Activated naive CD8-positive, alpha-beta T cell treated with anti-CD3 and anti-CD28 coated beads, Interleukin-2, amount 50 U/mL, for 24 hours (primary cell): ENCODE measurements at places on chromosomes 5 and 9.

- no peak overlapping the region for H3K27ac ChIP-seq
- no peak overlapping the region for H3K4me3 ChIP-seq
- DNase-seq: no peak
- no peaks in the 10 kb centered on the region for H3K4me1 ChIP-seq
- H3K27me3 ChIP-seq: peaks cover 5% of the 10 kb centered on the region
- H3K36me3 ChIP-seq: no peaks in the 10 kb centered on the region
Observed at GRCh38 chr5:143913008-143913752, 101.2 kb downstream of the HMHB1 start.

DNA sequence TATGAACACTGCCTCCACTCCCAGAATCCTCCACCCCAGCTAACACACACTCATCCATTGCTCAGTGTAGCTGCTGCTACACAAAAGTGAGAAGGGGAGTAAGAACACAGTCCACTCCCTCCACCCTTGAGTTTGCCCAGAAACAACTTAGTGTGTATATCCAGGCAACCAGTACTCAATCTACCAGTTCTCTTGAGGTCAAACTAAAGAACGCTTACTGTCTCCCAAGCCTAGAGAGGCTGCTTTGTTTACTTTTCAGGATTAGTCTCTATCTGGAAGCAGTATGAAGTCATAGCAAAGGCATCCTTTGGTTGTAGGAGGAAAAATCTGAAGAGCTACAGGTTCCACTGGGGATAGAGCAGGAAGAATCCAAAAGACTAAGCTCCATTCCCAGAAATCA, 296.3 kb downstream of the KCNN2 start:
- no peaks in the 10 kb centered on the region for H3K4me1 ChIP-seq
- H3K36me3 ChIP-seq: no peaks in the 10 kb centered on the region
- H3K27ac ChIP-seq: no peak overlapping the region
- no peaks in the 10 kb centered on the region for H3K27me3 ChIP-seq
- DNase-seq: no peak

DNA sequence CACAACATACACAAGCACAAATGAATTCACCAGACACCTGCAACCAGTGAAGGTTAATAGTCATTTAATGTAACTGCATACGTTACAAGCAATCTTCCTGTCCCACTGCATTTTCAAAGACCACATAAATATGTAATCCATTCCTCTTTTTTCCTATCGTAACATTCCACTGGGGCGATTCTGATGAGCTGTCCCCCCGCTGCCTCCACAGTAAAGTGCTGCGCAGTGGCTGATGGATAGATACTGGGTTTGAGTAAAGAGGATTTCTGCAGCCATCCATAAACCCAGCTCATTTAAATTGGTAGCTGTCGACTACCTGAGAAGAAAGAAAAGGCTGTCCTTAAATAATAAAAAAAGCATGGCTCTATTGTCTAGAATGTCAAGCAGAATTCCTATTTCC, 181.1 kb downstream of the SPOCK1 start:
- H3K36me3 ChIP-seq: no peaks in the 10 kb centered on the region
- DNase-seq: no peak
- H3K27me3 ChIP-seq: peaks cover 27% of the 10 kb centered on the region
- H3K4me3 ChIP-seq: no peak overlapping the region

DNA sequence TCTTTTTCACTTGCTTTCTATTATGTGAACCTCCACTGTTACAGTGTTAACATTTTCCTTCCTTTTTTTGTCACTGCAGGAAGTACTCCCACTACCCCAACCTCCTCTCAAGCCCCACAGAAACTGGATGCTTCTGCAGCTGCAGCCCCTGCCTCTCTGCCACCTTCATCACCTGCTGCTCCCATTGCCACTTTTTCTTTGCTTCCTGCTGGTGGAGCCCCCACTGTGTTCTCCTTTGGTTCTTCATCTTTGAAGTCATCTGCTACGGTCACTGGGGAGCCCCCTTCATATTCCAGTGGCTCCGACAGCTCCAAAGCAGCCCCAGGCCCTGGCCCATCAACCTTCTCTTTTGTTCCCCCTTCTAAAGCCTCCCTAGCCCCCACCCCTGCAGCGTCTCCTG, 18.8 kb downstream of the NUP214 start:
- H3K4me1 ChIP-seq: peaks cover 3% of the 10 kb centered on the region
- no peak overlapping the region for H3K27ac ChIP-seq

DNA sequence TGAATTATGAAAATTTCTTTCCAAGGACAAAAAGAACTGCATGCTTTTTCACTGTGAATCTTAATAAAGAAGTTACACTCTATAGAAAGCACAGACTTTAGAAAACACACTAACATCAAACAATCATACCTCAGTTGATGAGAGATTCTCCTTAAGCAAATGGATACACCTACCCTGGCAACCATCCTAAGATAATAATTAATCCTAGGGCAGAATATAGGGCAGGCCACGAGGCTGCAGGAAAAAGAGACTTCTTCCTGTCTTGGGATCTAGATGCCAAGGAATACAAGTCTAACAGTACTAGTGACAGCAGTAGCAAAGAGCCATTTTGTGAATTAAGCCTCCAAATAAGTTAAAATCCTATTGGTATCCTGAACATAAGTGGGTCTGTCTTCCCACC, 395.4 kb downstream of the EFNA5 start:
- H3K36me3 ChIP-seq: no peaks in the 10 kb centered on the region
- H3K27me3 ChIP-seq: peaks cover 2% of the 10 kb centered on the region
- no peak overlapping the region for H3K4me3 ChIP-seq
- H3K27ac ChIP-seq: no peak overlapping the region

DNA sequence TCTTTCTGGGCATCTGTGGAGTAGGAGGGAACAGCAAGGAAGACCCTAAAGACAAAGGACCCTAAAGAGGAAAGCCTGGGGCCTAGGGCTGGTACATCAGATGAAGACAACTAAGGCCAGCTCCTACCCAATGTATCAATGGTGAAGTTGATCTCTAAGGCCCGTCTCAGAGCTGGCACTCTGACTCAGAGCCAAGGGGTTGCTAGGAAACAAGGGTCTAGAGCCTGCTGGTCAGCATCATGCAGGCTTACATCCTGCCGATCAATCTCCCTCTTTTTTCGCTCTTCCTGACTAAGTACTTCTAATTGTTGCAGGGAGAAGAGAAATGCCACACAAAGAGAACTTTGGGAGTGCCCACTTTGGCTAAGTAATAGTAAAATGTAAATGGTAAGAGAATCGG, 26.2 kb downstream of the TRIM32 start:
- no peaks in the 10 kb centered on the region for H3K4me1 ChIP-seq
- no peak overlapping the region for H3K27ac ChIP-seq
- no peak overlapping the region for H3K4me3 ChIP-seq
- H3K27me3 ChIP-seq: no peaks in the 10 kb centered on the region
- H3K36me3 ChIP-seq: no peaks in the 10 kb centered on the region

- peaks cover 33% of the 10 kb centered on the region for H3K27me3 ChIP-seq
- peaks cover 2% of the 10 kb centered on the region for H3K4me1 ChIP-seq
- no peak overlapping the region for H3K27ac ChIP-seq
- no peak overlapping the region for H3K4me3 ChIP-seq
- peaks cover 29% of the 10 kb centered on the region for H3K36me3 ChIP-seq
Observed at GRCh38 chr9:132592451-132592850, 10.0 kb downstream of the BARHL1 start.

GRCh38 chr5:6730407-6730806, 17.2 kb downstream of the TENT4A start:
- no peak overlapping the region for H3K27ac ChIP-seq
- no peaks in the 10 kb centered on the region for H3K27me3 ChIP-seq
- no peak overlapping the region for H3K4me3 ChIP-seq
- H3K36me3 ChIP-seq: peaks cover 27% of the 10 kb centered on the region

DNA sequence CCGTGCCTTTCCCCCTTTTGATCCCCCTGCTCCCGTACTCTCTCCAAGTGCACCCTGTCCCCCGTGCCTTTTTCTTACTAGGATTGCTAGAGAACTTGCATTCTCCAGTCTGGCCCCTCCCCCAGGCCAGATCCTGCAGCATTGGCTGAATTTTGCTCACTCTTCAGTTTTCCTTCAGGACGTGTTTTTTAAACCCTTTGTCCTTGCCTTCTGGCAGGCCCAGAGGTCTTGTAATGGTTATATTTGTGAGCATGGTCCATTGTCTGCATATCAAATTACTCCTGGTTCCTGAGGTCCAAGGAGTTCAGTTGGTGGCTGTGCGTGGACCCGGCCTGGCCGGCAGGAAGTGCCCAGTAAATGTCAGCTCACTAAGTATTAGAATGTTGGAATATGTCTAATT, 606 bp downstream of the TBC1D13 start:
- H3K36me3 ChIP-seq: peaks cover 4% of the 10 kb centered on the region
- peak; percentile 10 for DNase-seq
- peaks cover 30% of the 10 kb centered on the region for H3K4me1 ChIP-seq
- H3K27ac ChIP-seq: peak overlapping the region; percentile 84
- peak overlapping the region; percentile 86 for H3K4me3 ChIP-seq

- H3K27me3 ChIP-seq: peaks cover 33% of the 10 kb centered on the region
- H3K27ac ChIP-seq: no peak overlapping the region
- H3K36me3 ChIP-seq: peaks cover 2% of the 10 kb centered on the region
- no peak overlapping the region for H3K4me3 ChIP-seq
Observed at GRCh38 chr9:135066291-135066690, 21.2 kb upstream of the OLFM1 start.

DNA sequence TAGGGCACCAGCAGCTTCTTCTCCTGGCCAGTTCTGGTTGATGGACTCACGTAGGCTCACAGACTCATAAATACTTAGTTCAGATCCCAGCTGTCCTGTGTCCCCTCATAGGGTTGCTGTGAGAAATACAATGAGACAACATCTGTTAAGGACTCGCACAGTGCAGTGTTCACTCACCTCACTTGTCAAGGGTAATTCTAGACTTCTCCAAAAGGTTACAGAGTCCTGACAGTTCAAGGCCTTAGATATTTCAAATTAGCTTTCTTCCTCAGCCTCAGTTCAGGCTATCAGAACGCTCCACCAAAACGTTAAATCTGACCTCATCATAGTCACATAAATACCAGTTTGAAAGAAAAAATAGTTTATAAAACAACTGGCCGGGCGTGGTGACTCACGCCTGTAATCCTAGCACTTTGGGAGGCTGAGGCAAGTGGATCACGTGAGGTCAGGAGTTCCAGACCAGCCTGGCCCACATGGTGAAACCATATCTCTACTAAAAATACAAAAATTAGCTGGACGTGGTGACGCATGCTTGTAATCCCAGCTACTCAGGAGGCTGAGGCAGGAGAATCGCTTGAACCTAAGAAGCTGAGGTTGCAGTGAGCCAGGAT, 106.3 kb downstream of the UGCG start:
- no peak overlapping the region for H3K27ac ChIP-seq
- no peak overlapping the region for H3K4me3 ChIP-seq
- no peaks in the 10 kb centered on the region for H3K27me3 ChIP-seq
- DNase-seq: no peak
- H3K36me3 ChIP-seq: no peaks in the 10 kb centered on the region
- H3K4me1 ChIP-seq: peaks cover 46% of the 10 kb centered on the region

- no peak overlapping the region for H3K27ac ChIP-seq
- DNase-seq: no peak
- no peaks in the 10 kb centered on the region for H3K27me3 ChIP-seq
Observed at GRCh38 chr9:120625222-120625621, 45.3 kb upstream of the CDK5RAP2 start.

- H3K27me3 ChIP-seq: no peaks in the 10 kb centered on the region
- no peaks in the 10 kb centered on the region for H3K36me3 ChIP-seq
- H3K4me1 ChIP-seq: peaks cover 3% of the 10 kb centered on the region
- H3K27ac ChIP-seq: no peak overlapping the region
- H3K4me3 ChIP-seq: no peak overlapping the region
Observed at GRCh38 chr5:68658810-68659372, 434.9 kb upstream of the SLC30A5 start.

DNA sequence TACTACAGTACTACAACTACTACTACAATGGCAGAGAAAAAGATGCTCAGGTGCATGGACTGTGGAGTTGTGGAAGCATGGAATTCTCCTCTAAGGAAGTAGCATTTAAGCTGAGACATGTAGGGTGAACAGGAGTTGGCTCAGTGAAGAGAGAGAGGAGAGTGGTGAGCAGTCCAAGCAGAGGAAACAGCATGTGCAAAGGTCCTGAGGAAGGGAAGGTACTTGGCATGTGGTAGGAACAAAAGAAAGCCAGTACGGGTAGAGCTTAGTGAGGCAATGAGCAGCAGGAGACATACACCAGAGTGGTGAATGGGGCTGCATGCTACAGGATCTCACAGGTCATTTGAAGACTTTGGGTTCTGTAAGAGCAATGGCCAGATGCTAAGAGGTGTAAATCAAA, 41.4 kb upstream of the GLRA1 start:
- no peaks in the 10 kb centered on the region for H3K4me1 ChIP-seq
- no peaks in the 10 kb centered on the region for H3K27me3 ChIP-seq
- no peaks in the 10 kb centered on the region for H3K36me3 ChIP-seq
- no peak overlapping the region for H3K4me3 ChIP-seq

DNA sequence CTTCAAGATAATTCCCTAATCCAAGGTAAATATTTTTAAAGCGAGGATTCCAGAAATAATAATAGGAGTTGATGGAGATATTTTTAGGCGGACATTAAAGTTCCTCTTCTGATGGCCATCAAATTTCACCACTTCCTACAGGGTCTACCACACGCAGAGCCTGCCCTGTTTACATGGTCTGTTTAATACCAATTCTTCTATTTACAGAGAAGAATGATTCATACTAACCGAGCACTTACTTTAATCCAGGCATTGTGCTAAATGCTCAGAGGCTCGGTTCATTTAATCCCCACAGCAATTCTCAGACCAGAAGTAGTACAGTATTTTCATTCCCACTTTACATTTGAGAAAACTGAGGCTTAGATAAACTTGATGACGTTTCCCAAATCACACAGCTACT, 3.0 kb upstream of the ITGA1 start:
- H3K27ac ChIP-seq: no peak overlapping the region
- no peaks in the 10 kb centered on the region for H3K36me3 ChIP-seq
- H3K27me3 ChIP-seq: peaks cover 4% of the 10 kb centered on the region
- H3K4me3 ChIP-seq: no peak overlapping the region
